IMR-90 (cell line): ENCODE measurements at places on chromosomes 7 and 10. TPM values are rescaled to one million over a fixed set of nuclear protein-coding genes. Genes with fewer than 3 reads are reported as not detected.
A peak's percentile ranks its signal among the peaks of the same experiment; 100 is the strongest.

FAM25C gene
- not detected in 2 replicates for total RNA-seq

TNS3 gene
- 58.9 and 64.3 TPM in 2 replicates for total RNA-seq

DNAH11 gene
- under 0.01 TPM in 1 of 2 replicates, not detected in the other for total RNA-seq

KCNMA1 gene
- 24.7 and 25.6 TPM in 2 replicates for total RNA-seq

RTKN2 gene
- 0.90 and 2.2 TPM in 2 replicates for total RNA-seq

OR2A42 gene
- not detected in 2 replicates for total RNA-seq

C7orf33 gene
- total RNA-seq, result not detected in 2 replicates

DNA sequence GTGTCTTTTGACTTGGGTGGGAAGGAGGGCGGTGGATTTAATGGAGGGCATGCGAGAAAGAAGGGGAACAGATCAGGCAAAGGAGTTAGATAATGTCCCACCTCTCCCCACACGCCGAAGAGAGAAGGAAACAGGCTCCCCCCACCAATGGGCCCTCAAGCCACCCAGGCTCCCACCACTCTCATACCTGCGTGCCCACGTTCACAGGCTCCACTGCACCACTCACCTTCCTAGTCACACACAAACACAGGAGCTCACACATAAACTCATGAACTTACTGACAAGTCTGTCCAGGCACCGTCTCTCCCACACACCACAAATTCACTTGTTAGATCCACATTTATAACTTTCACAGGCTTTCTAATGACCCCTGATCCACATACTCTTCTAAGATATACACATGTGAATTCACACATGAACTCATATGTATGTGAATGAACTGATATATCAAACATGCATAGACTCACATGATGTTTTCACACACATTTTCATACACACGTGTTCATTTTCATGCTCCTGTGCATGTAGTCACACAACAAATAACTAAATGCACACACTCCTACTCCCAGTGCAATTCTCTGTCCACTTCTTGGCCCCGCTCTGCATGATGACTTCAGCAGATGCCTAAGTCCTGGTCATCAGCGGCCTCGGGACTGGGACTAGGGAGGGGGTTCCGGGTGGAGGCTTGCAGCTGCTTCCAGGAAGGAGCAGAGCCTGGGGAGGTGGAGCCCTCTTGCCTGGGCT, 1.5 kb downstream of the LZTS2 start:
- peak; percentile 95 for DNase-seq

- DNase-seq, result no peak
Observed at GRCh38 chr7:46772776-46773175, 809.1 kb downstream of the TNS3 start.

DNA sequence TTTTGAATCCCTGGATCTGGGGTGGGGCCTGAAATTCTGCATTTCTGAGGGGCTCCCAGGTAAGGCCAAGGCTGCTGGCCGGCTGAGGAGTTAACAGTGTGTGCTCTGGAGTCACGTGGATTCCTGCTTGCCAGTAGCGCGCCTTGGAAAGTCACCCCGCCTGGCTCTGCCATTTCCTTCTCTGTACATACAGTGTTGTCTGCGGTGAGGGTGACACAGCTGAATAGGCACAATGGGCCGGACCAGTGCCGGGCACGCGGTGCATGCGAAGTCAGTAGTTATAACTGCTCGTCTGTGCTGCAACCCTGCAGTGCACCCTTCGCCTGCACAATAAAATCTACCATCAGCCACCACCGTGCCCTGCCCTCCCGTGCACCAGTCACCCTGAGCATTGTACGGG, 68.0 kb upstream of the EEPD1 start:
- DNase-seq, result no peak

GRCh38 chr7:131057015-131057793, 270.5 kb upstream of the MKLN1 start:
- DNase-seq, result peak; percentile 86

GRCh38 chr10:10869592-10869991, 148.1 kb upstream of the CELF2 start:
- DNase-seq, result peak; percentile 23

- no peak for DNase-seq
Observed at GRCh38 chr10:14309593-14309992, 21.1 kb downstream of the FRMD4A start.

GRCh38 chr7:132430861-132431822, 145.1 kb downstream of the PLXNA4 start:
- DNase-seq, result peak; percentile 72

GRCh38 chr7:93156884-93157283, 8.7 kb upstream of the SAMD9L start:
- peak; percentile 32 for DNase-seq
